ENCODE measurements at places on chromosomes 6 and 20.

DNA sequence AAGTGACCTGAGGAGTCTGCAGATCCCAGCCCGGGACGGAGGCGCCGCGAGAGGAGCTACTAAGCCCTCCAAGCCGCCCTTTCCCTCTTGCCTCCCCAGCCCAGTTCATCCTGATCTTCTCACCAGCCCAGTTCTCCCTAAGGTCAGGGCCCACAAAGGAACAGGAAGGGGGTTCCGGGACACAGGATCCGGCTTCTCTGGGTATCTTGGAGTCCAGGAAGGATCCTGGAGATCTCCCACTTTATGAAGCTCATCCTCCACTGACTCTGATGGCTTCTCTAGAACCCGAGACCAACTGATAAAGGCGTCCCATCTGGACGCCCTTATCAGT lies 36.9 kb upstream of the HLA-C start:
- DNase-seq = no peak

DNA sequence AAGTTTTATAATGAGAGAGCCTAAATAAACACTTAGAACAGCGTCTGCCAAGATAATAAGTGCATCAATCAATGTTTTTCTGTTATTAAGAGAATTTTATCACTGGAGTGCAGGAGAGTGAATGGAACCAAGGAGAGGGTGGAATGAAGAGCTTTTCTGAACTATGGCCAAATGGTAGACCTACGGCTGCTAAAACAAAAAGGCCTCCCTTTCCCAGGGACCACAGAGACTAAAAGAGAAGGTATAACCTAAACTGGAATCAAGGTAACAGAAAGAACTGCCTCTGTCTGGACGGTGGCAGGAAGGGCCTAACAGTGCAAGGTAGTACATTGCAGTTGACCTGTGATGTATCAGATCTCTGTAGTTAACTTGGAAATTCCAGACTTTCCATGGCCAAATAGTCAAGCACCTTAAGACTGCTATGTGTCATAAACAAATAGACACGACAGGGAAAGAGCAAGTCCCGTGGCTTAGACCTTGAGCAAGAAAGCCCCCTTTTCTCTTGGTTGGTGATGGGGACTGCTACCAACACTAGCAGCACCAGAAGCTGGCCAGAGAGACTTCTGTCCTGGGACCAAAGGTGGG lies 5.5 kb downstream of the CNKSR3 start:
- DNase-seq = no peak

DNA sequence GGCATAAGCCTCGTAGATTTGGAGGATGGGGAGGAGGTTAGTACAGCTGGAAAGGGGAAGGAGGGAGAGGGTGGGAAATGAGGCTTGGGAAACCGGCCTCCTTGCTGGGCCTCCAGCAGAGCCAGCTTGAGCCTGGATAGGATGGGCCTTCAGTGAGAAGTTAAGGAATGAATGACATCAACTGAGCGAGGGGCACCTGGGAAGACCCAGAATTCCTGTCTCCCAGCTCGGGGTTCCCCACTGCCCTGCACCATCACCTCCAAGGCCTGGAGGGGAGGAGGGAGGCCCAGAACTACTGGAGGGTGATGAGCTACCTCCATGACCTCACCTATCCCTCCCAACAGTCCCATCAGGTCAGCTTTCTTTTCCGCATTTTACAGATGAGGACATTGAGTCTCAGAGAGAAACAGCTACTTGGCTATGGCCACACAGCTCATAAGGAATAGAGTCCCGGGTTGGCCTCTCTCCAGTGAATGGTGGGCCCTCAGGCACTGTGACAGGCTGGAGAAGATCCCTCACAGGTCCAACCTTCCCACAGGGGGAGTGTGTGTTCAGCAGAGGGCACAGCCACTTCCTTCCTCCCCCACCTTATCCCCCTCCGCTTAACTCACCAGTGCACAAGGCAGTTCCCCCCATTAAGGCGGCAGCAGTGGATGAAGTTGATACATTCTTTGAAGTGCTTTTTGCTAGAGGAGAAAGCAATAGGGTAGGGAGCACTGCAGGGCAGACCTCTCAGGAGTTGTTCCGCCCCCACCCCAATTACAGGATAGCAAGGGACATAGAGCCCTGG lies 6.8 kb downstream of the DUSP15 start:
- no peak for DNase-seq

GRCh38 chr6:23213651-23214050 lies 644.3 kb downstream of the HDGFL1 start:
- DNase-seq = no peak

GRCh38 chr6:2229039-2229438 lies 16.4 kb downstream of the GMDS start:
- DNase-seq = no peak

GRCh38 chr6:38775870-38776269 lies 60.8 kb downstream of the DNAH8 start:
- no peak for DNase-seq

DNA sequence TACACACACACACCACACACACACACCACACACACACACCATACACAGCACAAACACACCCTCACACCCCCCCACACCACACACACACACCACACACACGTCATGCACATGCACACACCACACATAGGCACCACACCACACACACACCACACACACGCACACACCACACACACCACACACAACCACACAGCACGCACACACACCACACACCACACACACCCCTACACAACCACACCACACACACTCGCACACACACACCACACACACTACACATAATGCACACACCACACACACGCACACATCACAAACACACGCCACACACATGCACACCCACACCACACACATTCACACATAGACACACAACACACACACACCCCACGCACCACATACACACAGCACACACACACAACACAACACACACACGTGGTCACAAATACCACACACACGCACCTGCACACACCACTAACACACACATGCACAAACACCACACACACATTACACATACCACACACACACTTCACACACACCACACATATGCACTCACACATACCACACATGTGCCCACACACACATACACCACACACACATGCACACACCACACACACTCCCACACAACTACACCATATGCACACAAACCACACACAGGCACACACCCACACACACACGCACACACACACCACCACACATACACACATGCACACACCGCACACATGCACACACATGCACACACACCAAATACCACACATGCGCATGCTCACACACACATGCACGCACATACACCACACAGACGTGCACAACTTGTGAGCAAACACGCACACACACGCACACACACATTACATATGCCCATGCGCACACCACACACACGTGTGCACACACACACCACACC lies 9.4 kb upstream of the ACSS1 start:
- DNase-seq = no peak
